ENCODE measurements at places on chromosomes 3 and 15.
A peak's percentile ranks its signal among the peaks of the same experiment; 100 is the strongest.

- no peak for DNase-seq
- no peaks in the 10 kb centered on the region for H3K36me3 ChIP-seq
- H3K27ac ChIP-seq: no peak overlapping the region
These were observed 78.3 kb upstream of the ALDH1L1 start for GRCh38 chr3:126258670-126259069.

DNA sequence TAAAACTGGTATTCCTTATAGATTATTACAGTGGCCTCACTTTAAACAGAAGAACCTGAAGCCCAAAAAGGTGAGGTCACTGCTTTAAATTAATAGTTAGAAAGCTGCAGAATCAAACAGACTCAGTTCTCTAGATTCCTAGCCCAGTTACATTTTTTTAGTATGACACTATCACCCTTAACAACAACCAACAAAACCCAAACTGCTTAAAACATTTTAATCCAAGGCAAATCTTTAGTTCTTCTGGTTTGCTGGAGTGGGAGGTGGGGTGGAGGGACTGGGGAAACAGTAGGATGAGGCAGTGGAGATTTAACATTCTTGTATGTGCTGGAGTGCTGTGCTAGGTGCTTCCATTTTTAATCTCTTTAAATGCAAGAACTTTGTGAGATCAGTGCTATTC is 631.6 kb upstream of the KCNMB2 start:
- no peak overlapping the region for H3K4me3 ChIP-seq
- H3K4me1 ChIP-seq: no peaks in the 10 kb centered on the region
- H3K27ac ChIP-seq: no peak overlapping the region
- no peak for DNase-seq
- no peaks in the 10 kb centered on the region for H3K36me3 ChIP-seq

DNA sequence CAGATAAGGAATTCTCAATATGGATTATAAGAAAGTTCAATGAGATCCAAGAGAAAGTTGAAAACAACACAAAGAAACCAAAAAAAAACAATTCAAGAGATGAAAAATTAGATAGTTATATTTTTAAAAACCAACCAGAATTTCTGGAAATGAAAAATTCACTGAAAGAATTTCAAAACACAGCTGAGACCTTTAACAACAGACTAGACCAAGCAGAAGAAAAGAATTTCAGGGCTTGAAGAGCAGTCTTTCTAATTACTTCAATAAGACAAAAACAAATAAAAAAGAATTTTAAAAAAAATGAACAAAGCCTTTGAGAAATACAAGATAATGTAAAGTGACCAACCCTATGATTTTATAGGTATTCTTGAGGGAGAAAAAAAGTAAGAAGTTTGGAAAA is 155.4 kb downstream of the ZMAT3 start:
- no peak for DNase-seq
- H3K27me3 ChIP-seq: no peaks in the 10 kb centered on the region
- no peaks in the 10 kb centered on the region for H3K4me1 ChIP-seq
- no peak overlapping the region for H3K4me3 ChIP-seq
- H3K36me3 ChIP-seq: no peaks in the 10 kb centered on the region

DNA sequence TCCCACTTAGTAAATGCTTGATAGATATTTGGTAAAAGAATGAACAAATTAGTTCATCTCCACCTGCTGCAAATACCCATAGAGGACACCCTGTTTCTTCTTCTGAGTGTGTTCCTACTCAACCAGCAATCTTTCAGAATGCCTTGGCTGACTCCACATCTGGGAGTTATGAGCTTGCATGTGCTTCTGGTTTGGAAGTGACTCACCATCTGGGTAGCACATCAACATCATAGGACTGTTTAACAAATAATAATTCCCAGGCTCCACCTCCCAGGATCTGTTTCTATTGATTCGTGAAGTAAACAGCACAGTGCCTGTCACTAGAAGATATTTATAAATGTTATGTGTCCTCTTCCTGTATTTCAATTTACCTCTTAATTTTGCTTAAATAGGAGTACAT is 580.1 kb downstream of the ROBO2 start:
- H3K27me3 ChIP-seq: no peaks in the 10 kb centered on the region
- H3K36me3 ChIP-seq: no peaks in the 10 kb centered on the region
- no peak overlapping the region for H3K27ac ChIP-seq
- H3K4me1 ChIP-seq: no peaks in the 10 kb centered on the region
- no peak for DNase-seq

GRCh38 chr3:52415800-52416199 is 29.1 kb downstream of the SEMA3G start:
- peaks cover 16% of the 10 kb centered on the region for H3K36me3 ChIP-seq
- peaks cover 31% of the 10 kb centered on the region for H3K4me1 ChIP-seq
- DNase-seq: no peak
- H3K27me3 ChIP-seq: no peaks in the 10 kb centered on the region
- no peak overlapping the region for H3K27ac ChIP-seq

DNA sequence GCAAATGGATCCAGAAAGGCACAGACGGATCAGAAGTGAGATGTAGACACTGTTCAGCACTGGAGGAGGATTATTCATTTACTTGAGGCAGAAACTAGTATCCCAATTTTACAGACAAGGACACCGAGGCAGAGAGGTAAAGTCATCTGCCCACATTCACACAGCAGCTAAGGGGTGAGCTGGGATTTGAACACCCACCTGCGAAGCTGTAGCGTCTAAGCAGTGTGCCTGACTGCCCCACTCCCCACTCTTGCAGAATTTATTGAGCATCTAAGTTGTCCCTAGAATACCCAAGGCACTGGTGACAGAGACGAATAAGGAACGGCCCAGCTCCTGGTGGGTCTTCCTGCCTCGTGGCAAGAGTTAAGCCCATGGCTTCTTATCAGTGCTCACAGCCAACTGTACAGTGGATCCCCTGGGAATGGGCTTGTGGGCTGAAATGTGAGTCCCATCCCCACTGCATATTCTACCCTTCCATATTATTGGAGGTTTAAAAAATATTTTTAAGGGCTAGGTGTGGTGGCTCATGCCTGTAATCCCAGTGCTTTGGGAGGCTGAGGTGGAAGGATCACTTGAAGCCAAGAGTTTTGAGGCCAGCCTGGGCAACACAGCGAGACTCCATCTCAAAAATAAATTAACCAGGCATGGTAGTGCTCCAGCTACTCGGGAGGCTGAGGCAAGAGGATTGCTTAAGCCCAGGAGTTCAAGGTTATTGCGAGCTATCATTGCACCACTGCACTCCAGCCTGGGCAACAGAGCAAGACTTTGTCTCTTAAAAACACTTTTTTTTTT is 77.6 kb downstream of the IQSEC1 start:
- H3K4me3 ChIP-seq: peak overlapping the region; percentile 93
- peaks cover 15% of the 10 kb centered on the region for H3K4me1 ChIP-seq
- H3K36me3 ChIP-seq: peaks cover 35% of the 10 kb centered on the region
- H3K27me3 ChIP-seq: no peaks in the 10 kb centered on the region
- H3K27ac ChIP-seq: peak overlapping the region; percentile 48
- no peak for DNase-seq

- H3K4me1 ChIP-seq: peaks cover 35% of the 10 kb centered on the region
- H3K4me3 ChIP-seq: peak overlapping the region; percentile 93
- H3K27ac ChIP-seq: peak overlapping the region; percentile 97
- DNase-seq: peak; percentile 57
- H3K27me3 ChIP-seq: peaks cover 17% of the 10 kb centered on the region
- H3K36me3 ChIP-seq: no peaks in the 10 kb centered on the region
These were observed 539 bp upstream of the PLCL2 start for GRCh38 chr3:16884084-16884747.

- no peaks in the 10 kb centered on the region for H3K36me3 ChIP-seq
- H3K4me3 ChIP-seq: no peak overlapping the region
- no peaks in the 10 kb centered on the region for H3K4me1 ChIP-seq
- H3K27me3 ChIP-seq: peaks cover 4% of the 10 kb centered on the region
- DNase-seq: no peak
- H3K27ac ChIP-seq: no peak overlapping the region
These were observed 91.8 kb downstream of the ABHD5 start for GRCh38 chr3:43782541-43782940.

- no peaks in the 10 kb centered on the region for H3K36me3 ChIP-seq
- H3K4me3 ChIP-seq: no peak overlapping the region
- DNase-seq: no peak
- H3K4me1 ChIP-seq: no peaks in the 10 kb centered on the region
These were observed 342.1 kb downstream of the SLC9A9 start for GRCh38 chr3:143506190-143506589.

- DNase-seq: no peak
- H3K4me1 ChIP-seq: peaks cover 40% of the 10 kb centered on the region
- peaks cover 3% of the 10 kb centered on the region for H3K36me3 ChIP-seq
- H3K27me3 ChIP-seq: no peaks in the 10 kb centered on the region
- H3K27ac ChIP-seq: no peak overlapping the region
- H3K4me3 ChIP-seq: no peak overlapping the region
These were observed 113.7 kb downstream of the CHSY1 start for GRCh38 chr15:101138086-101138660.
